Vagina (tissue), 2 donors: ENCODE measurements at places on chromosomes 2 and 18. TPM values are rescaled to one million over a fixed set of nuclear protein-coding genes. Genes with fewer than 3 reads are reported as not detected.

GRCh38 chr2:40497251-40497859 is 45.5 kb upstream of the SLC8A1 start:
- H3K4me1 ChIP-seq: no peaks in the 10 kb centered on the region
- H3K27me3 ChIP-seq: no peaks in the 10 kb centered on the region
- no peaks in the 10 kb centered on the region for H3K36me3 ChIP-seq
- no peak for DNase-seq
- no peak overlapping the region for H3K4me3 ChIP-seq

GRCh38 chr2:162839419-162839818 is 852 bp upstream of the KCNH7 start:
- H3K27ac ChIP-seq: no peak overlapping the region
- H3K4me3 ChIP-seq: no peak overlapping the region
- no peaks in the 10 kb centered on the region for H3K27me3 ChIP-seq
- DNase-seq: no peak
- H3K4me1 ChIP-seq: no peaks in the 10 kb centered on the region

GRCh38 chr2:155830817-155831579 is 501.5 kb downstream of the NR4A2 start:
- DNase-seq: no peak
- H3K27ac ChIP-seq: no peak overlapping the region
- no peak overlapping the region for H3K4me3 ChIP-seq
- H3K4me1 ChIP-seq: no peaks in the 10 kb centered on the region
- no peaks in the 10 kb centered on the region for H3K27me3 ChIP-seq
- no peaks in the 10 kb centered on the region for H3K36me3 ChIP-seq

DNA sequence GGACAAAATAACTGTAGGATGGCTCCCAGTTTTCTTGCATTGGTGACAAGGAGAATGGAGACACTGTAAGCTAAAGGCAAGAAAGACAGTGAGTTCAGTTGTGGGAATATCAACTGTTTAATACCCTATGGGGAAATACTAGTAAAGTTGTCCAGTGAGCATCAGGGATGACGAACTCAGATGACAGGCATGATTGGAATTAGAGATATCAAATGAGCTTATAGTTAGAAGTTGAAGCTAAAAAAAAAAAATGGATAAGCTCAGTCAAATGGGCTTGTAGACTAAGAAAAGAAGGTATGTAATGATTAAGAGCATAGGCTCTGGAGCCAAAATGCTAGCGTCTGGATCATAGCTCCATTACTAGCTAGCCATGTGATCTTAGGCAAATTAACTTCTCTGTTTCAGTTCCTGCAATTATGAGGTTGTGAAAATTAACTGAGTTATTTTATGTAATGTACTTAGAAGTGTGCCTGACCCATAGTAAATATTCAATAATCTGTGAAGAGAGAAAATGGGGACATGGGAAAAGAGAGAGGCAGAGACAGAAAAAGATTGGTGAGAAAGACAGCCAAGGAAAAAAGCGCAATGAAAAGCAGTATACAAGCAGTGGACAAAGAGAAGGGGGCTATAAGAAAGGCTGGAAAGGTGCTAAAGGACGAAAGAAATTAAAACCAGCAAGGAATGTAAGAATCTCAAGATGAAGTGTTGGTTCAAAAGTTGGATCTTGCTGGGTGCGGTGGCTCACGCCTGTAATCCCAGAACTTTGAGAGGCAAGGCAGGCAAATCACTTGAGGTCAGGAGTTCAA is 95.7 kb upstream of the SLC39A10 start:
- no peak for DNase-seq
- no peaks in the 10 kb centered on the region for H3K27me3 ChIP-seq
- H3K36me3 ChIP-seq: no peaks in the 10 kb centered on the region
- H3K4me1 ChIP-seq: peaks cover 4% of the 10 kb centered on the region
- no peak overlapping the region for H3K27ac ChIP-seq
- H3K4me3 ChIP-seq: no peak overlapping the region

DNA sequence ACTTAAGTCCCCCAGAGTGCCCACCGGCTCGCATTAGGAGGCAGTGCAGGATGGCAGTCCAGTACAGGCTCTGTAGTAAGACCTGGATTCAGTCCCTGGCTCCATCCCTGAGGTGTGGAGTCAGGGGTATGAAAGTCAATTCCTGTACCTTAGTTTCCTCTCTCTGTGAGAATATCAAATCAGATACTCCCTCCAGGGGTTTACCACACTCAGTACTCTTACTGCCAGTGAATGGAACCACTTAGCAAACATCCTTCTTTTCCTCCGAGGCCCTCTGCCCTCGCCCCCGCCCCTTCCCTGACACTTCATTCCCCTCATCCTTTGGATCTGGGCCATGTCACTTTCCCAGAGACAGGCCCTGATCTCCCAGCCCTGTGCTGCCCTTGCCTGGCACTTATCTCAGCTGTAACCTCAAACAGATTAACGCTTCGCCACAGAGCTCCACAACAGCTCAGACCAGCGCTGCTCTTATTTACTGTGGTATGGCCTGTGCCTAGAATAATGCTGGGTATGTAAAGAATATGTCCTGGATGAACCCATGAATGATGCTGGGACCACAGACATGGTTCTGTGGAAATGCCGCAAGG is 159.0 kb upstream of the TMEM200C start:
- DNase-seq: no peak
- H3K27me3 ChIP-seq: no peaks in the 10 kb centered on the region
- H3K4me1 ChIP-seq: no peaks in the 10 kb centered on the region
- H3K36me3 ChIP-seq: no peaks in the 10 kb centered on the region
- no peak overlapping the region for H3K4me3 ChIP-seq

STPG4 gene
- total RNA-seq: 2.9 TPM

GRCh38 chr2:1626271-1626681 is 118.0 kb downstream of the PXDN start:
- no peaks in the 10 kb centered on the region for H3K27me3 ChIP-seq
- H3K4me1 ChIP-seq: peaks cover 27% of the 10 kb centered on the region
- H3K4me3 ChIP-seq: no peak overlapping the region
- no peaks in the 10 kb centered on the region for H3K36me3 ChIP-seq
- H3K27ac ChIP-seq: no peak overlapping the region

- H3K27ac ChIP-seq: no peak overlapping the region
- no peak overlapping the region for H3K4me3 ChIP-seq
- H3K27me3 ChIP-seq: no peaks in the 10 kb centered on the region
- DNase-seq: no peak
Observed at GRCh38 chr2:239143858-239144712, 256.7 kb downstream of the HDAC4 start.

ADNP2 gene
- 21.4 TPM for total RNA-seq

PAX8 gene
- total RNA-seq: 1.7 TPM

LRPPRC gene
- 35.4 TPM for total RNA-seq

GRCh38 chr2:10909050-10909995 is 2.4 kb upstream of the KCNF1 start:
- no peaks in the 10 kb centered on the region for H3K36me3 ChIP-seq
- H3K27me3 ChIP-seq: no peaks in the 10 kb centered on the region
- H3K27ac ChIP-seq: no peak overlapping the region
- H3K4me1 ChIP-seq: peaks cover 5% of the 10 kb centered on the region

SETBP1 gene
- total RNA-seq: 38.1 TPM

GRCh38 chr2:172252154-172252553 is 149.5 kb upstream of the DLX2 start:
- H3K4me1 ChIP-seq: peaks cover 16% of the 10 kb centered on the region
- no peaks in the 10 kb centered on the region for H3K36me3 ChIP-seq
- H3K27ac ChIP-seq: no peak overlapping the region

DNA sequence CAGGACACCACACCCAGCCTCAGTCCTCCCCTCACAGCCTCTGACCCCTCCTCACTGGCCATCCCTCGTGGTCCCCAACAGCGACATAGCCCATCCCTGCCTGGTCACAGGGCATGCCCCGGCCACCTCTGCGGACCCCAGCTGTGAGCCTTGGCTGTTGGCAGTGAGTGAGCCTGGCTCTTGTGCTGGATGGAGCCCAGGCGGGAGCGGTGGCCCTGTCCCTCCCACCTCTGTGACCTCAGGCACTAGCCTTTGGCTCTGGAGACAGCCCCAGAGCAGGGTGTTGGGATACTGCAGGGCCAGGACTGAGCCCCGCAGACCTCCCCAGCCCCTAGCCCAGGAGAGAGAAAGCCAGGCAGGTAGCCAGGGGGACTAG is 7.9 kb downstream of the DES start:
- no peak overlapping the region for H3K4me3 ChIP-seq
- DNase-seq: no peak
- no peak overlapping the region for H3K27ac ChIP-seq
- H3K27me3 ChIP-seq: no peaks in the 10 kb centered on the region

VWA3B gene
- not detected for total RNA-seq

FBXO41 gene
- total RNA-seq: 2.7 TPM

DNA sequence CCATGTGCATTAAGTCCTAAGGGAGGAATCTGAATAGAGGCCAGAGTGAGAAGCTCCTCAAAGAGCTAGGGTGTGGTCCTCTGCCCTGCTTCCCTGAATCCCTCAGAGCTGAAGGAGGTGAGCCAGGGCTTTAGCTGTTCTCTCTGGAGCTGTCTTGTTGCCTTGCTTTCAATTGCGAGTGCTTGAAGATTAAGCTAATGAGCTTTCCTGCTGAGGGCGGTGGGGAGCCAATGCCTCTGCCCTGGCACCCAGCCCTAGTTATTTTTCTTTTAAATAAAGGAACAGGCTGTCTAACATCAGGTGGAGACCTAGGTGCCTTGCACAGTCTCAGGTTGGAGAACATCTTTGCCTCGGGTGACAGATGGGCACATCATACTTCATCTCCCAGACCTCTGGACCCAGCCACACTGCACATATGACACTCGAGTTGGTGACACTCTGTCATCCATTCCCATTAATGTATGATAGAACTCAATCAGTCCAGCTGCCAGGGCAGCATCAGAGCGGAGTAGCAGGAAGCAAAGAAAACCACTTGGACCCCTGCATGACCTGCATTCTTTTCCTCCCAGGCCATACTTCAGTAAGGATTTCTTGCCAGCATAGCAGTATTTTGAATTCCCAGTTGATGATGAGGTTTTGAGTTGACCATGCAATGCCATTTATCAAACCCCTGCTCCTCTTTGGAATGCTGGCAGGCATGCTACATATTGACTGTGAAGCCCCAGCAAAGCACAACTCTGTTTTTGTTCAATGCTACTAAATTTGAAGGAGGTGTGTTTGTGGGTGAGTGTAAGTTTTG is 292.7 kb downstream of the RNF144A start:
- no peak overlapping the region for H3K4me3 ChIP-seq
- no peaks in the 10 kb centered on the region for H3K4me1 ChIP-seq
- no peak overlapping the region for H3K27ac ChIP-seq
- no peaks in the 10 kb centered on the region for H3K36me3 ChIP-seq

LIMS3 gene
- total RNA-seq: 2.2 TPM

- H3K4me1 ChIP-seq: no peaks in the 10 kb centered on the region
- H3K36me3 ChIP-seq: no peaks in the 10 kb centered on the region
- no peak overlapping the region for H3K27ac ChIP-seq
- peak; percentile 44 for DNase-seq
- no peaks in the 10 kb centered on the region for H3K27me3 ChIP-seq
Observed at GRCh38 chr2:106094131-106094841, 99.8 kb downstream of the UXS1 start.

DNA sequence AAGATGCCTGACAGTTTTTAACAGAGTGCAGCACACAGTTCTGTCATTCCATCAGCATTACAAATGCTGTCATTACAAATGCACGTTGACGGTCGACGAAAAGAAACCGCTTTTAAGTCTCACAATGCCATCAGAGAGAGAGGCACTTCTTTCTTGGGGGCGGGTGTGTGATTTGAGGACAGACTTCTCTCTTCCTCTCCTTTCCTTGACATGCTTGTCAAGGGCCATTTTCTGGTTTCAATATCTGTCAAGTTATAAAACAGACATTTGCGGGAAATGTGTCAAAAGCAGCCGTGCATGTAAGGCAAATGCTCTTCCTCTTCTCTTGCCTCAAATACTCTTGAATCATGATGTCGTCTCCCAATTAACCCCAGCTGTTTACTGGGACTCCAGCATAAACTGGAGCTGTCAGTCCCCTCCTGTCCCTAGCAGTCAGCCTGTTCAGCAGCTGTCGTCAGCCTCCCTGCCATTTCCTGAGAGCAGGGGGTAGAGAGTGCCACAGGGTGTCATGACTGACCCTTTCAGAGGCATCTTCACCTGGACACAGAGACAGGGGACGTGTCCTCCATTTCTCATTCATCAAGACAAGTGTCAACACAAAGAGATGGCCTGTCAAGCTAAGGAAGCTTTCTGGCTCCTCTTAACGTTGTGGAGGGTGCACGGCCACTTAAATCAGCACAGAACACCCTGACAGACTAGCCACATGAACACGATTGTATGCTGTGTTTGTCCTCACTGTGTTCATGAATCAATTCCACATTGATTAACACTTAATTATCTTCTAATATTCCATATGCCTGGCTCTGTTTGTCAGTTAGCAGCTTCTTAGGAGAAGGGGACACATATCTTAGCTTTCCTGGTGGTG is 305.4 kb upstream of the RAB6C start:
- H3K36me3 ChIP-seq: no peaks in the 10 kb centered on the region
- no peaks in the 10 kb centered on the region for H3K4me1 ChIP-seq
- no peaks in the 10 kb centered on the region for H3K27me3 ChIP-seq
- no peak for DNase-seq
- H3K4me3 ChIP-seq: no peak overlapping the region

DNA sequence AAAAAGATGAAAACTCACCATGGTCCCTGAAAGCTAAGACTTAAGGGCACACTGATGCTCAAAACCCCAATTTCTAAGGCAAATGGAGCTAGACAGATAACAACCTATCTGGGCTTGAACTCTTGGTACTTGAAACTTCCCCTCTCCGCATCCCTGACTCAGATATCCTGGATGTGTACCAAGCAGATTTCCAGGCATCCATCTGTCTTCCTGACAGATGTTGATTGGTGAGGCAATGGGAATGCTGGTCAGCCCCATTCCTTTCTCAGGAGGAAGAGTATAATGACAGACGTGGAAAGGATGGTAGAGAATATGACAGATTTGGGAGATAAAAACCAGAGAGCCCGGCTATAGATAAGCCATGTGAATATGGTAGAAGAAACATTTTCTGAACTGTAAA is 69.2 kb downstream of the ADD2 start:
- H3K4me3 ChIP-seq: no peak overlapping the region
- no peaks in the 10 kb centered on the region for H3K27me3 ChIP-seq
- no peak overlapping the region for H3K27ac ChIP-seq
- no peaks in the 10 kb centered on the region for H3K4me1 ChIP-seq
- DNase-seq: peak; percentile 12

DNA sequence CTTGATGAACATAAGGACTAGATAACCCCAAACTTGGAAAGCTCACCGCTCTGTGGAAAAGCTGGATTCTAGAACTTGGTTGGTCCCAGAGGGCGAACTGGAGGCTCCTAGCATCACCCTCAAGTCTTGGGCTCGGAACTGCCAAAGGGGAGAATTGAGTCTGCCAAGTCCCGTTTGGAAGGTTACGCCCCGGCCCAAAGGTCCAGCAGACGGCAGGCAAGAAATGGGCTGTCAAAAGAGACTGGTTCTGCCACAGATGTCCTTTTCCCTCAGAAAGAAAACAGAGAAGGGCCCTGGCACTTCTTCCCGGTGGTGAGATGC is 182.2 kb downstream of the ANAPC1 start:
- H3K4me1 ChIP-seq: peaks cover 30% of the 10 kb centered on the region
- no peak for DNase-seq
- no peaks in the 10 kb centered on the region for H3K27me3 ChIP-seq
- no peak overlapping the region for H3K27ac ChIP-seq
- H3K4me3 ChIP-seq: no peak overlapping the region
- H3K36me3 ChIP-seq: no peaks in the 10 kb centered on the region
